ENCODE measurements at places on chromosomes 7 and 10. TPM values are rescaled to one million over a fixed set of nuclear protein-coding genes. Genes with fewer than 3 reads are reported as not detected.

The CALML3 gene
- not detected for total RNA-seq

The PSMA2 gene
- total RNA-seq = 48.4 TPM

The ANK3 gene
- total RNA-seq = 203 TPM

The MAGI2 gene
- 51.3 TPM for total RNA-seq

The MUC12 gene
- total RNA-seq = not detected

The RBP4 gene
- 42.7 TPM for total RNA-seq

The STEAP4 gene
- 189 TPM for total RNA-seq

The GATA3 gene
- 2.6 TPM for total RNA-seq

The ADCYAP1R1 gene
- total RNA-seq = 9.1 TPM

The RINT1 gene
- 16.1 TPM for total RNA-seq

The HPSE2 gene
- 1.7 TPM for total RNA-seq

The CNNM2 gene
- total RNA-seq = 11.1 TPM

The DNA2 gene
- total RNA-seq = 6.7 TPM

The CPA2 gene
- total RNA-seq = 1.2 TPM

The LIPN gene
- 0.31 TPM for total RNA-seq

All from sciatic nerve (tissue), 2 donors.